ENCODE measurements at places on chromosomes 6 and 20. TPM values are rescaled to one million over a fixed set of nuclear protein-coding genes. Genes with fewer than 3 reads are reported as not detected.

GRCh38 chr6:83055366-83055964 lies 10.2 kb downstream of the UBE3D start:
- DNase-seq, result peak; percentile 70

DNA sequence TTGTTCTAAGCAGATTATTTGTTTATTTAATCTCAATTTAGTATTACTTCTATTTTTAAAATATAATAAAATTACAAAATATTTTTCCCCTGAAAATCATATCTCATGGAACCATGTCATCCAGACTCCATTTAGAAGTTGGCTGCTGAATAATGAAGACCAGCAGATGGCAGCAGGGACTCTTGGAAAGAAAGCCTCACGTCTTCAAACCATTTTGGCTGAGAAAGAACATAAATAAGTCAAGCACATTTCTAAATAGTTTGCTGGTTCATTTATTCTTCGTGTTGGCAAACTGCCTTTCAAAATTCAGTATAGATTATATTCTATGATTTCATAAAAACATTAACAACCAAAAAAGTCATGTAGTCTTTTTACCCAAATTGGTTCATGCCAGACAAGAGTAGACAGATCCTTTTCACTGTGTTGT lies 71.7 kb downstream of the RCAN2 start:
- peak; percentile 84 for DNase-seq

- no peak for DNase-seq
Observed at GRCh38 chr20:35669221-35669620, 4.5 kb upstream of the CPNE1 start.

DNA sequence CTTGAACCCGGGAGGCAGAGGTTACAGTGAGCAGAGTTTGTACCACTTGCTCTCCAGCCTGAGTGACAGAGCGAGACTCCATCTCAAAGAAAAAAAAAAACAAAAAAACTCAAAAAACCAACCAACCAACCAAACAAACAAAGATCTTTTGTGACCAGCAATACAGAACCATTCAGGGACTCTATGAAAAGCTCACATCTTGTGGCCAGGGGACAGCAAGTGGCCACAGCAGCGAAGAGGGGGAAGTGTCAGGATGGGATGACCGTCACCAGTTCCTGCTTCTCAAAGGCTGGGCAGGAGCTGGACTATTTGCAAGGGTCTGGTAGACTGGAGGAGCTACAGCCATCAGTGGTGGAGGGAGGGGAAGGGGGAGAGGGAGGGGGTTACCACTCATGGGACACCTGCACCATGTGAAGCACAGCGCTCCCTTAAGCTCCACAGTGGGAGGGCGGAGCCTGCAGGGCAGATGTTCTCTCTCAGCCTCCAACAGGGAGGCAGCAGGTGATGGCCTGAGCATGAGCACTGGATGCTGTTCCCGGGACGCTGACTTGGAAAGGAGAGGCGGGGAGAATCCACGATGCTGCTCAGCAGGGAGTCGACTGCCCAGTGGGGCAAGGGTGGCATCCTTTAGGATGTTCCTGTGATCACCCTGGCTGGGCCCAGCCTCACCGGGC lies 19.7 kb upstream of the ULBP3 start:
- DNase-seq, result no peak

DNA sequence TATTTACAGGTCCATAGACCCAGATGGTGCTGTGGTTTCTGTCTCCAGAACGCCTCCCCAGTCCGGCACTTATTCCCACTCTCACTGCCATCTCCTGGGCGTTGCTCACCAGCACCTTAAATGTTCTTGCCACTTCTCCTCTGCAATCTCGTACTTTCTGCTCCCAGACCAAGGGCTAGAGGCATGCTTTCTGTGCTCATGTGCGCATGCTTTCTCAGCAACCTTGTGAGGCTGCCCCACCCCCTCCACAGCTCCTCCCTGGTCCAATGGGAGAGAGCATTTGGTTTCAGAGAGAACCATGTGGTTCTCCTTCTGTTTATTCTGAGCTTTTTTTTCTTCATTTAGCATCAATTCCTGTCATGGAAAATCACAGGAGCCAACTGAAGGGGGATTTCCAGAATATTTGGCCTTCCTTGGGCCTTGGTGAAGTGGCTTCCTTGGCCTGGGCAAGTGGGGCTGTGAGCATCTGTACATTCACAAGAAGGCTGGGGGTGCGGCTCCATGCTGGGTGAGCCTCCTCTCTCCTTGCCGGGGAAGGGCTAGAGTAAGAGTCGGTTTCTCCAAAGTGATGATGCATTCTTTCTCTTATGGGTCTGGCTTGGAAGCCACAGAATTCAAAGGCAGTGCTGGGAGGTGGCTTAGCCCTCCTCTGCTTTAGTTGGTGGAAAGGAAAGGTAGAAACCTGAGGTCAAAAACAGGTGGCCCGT lies 66.6 kb downstream of the PHACTR3 start:
- no peak for DNase-seq

DNA sequence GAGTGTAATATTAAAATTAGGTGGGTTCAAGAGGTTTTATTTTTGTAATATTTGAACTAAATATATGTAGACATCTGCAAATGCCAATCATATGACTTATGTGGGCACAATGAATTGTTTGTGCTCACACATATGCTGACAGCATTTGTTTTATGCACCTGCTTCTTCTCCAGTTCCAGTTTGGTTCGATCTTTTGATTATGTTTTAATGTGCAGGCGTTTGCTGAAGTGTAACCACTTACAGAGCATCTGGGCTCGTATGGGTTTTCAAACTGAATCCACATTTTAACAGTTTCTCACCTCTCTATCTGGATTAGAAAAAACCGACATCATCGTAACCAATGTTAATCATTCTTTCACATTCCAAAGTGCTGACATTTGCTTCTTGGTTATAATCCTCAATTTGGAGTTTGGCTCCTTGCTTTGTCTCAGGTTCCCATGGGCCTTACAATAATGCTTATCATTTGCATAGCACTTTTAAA lies 129.1 kb upstream of the SPACA1 start:
- DNase-seq, result no peak

DNA sequence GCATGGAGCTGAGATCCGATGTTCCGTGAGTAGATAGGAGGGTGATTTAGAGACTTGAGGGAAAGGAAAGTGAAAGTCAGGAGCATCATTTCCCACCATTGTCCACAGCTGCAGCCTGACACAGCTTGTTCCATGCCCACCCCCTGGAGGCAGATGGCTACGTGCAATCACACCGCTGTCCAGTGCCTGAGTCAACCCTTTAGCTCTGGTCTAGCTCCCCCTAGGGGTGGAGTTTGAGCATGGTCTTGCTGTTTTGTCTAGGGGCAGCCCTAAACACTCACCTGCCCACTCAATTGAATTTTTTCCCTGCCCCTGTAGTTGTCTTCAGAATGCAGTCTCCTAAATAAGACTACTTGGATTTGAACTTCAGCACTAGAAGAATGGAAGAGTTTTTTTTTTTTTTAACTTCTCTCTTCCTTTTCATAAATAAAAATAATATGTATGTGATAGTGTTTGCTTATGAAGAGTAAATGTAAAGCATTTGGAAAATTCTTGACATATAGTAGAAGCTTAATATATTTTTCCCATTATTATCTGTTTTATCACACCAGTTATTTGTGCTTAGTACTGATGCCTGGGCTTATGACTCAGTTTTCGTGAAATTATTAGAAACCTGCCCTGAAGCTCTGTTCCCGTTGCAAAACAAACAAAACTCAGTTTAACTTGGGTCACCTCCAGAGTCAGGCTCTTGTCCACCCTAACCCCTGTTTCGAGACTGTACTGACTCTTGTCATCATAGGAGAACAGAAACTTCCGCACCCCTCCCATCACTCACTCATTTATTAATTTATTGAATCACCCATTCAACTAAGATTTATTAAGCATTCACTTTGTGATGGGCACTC lies 814.8 kb downstream of the MAFB start:
- DNase-seq, result peak; percentile 88

- DNase-seq, result no peak
Observed at GRCh38 chr20:36572701-36573102, 695 bp upstream of the TGIF2 start.

DNA sequence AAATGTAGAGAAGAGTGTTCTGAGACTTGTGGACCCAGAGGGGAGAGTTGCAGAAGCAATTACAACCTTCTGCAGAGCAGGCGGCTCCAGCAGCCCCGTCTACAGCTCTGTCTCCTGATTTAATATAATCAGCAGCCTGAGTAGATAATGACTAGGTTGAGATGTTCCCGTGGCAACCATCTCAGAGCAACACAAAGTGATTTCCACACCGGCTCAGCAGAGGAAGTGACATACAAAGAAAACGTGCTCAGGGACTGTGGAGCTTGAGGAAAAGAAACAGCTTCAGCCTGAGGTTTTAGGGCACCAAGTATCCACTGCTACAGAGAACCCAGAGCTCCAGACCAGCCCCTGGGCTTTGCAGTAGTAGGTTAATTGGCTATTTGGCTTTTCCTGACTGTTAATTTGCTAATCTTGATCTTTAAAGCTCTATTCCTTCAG lies 136.4 kb downstream of the MTFR2 start:
- peak; percentile 80 for DNase-seq

DNA sequence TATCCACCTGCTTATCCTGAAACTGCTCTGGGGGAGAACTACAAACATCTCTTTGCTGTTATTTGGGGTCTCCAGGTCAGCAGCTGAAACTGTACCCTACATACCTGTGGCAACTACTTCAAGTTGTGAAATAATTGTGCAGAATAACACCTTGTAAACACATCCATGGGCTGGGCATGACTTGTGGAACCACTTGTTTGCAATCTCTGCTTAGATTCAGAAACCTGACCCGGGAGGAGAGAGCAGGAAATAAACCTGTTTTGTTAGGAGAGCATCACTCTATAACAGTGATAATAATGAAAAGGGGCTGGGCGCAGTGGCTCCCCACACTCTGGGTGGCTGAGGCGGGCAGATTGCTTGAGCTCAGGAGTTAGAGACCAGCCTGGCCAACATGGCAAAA lies 183.1 kb downstream of the NFATC2 start:
- no peak for DNase-seq

DNA sequence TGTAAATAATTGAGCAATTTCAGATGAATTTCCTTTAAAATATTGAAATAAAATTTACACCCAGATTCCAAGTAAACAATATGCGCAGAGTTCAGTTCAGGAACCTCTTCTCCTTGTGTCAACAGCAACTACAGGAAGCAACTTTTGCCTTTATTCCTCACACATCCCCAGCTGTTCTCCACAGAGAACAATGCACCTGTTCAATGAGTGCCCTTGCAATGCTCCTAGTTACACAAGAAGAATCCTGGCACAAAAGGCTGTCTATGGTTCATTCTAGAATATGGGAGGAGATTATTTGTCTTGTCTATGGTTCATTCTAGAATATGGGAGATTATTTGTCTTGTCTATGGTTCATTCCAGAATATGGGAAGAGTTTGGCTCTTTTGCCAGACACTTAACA lies 454.9 kb downstream of the BTBD3 start:
- DNase-seq, result no peak

DNA sequence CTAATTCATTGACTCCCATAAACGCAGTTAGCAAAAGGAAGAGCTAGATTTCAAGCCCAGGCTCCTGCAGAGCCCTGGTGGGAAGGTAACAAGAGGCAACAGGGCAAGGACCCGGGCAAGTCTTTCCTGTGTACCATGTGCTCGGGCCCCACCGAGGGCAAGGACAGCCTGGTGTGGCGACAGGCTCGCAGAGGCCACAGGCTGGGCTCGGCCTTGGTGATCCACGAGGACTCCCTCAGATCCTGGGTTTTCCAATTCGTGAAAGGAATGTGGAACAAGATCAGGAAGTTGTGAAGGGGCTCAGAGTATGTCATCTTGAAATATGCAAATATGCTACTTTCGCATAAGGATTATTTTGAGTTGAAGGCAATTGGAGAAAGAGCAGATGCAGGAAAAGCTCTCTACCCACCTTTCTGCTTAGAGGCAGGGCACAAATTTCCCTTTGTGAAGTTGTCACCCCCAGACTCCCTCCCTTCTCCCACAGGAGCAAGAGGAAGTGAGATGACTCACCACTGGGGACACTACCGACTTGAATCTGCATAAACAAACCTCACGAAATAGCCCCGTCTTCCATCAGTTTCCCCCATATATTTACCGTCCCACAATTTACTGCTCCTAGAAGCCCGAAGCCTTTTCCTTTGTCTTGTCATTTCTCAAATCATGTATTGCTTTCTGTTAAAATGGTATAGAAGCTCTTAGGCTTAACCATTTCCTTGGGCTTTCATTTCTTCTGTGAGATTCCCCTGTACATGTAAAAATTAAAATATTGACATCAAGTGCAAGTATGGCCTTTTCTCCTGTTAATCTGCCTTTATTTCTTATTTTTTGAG lies 79.0 kb downstream of the PSMG4 start:
- no peak for DNase-seq

DNA sequence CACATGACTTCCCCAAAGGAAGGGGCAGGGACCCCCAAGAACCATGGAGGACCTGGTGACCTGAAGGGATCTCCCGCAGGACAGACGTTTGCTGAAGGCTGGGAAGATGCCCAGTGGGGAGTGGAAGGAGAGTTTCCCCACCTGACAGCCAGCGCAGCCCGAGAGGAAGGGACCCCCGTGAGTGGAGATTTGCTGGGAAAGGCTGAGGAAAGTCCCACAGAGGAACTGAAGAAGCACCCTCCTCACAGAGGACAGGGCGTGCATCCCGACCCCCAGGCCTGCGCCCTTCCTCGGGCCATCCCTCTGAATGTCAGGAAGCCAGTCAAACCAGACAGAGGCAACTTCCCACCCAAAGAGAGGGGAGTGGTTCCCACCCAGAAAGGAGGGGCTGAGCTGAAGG lies 29.6 kb upstream of the AAR2 start:
- DNase-seq, result no peak

AKAP12 gene
- 196 TPM for total RNA-seq

PAK5 gene
- total RNA-seq, result not detected

EDN3 gene
- not detected for total RNA-seq

NRSN1 gene
- not detected for total RNA-seq

AIF1 gene
- total RNA-seq, result not detected

NMBR gene
- not detected for total RNA-seq

C6orf141 gene
- total RNA-seq, result 5.7 TPM

Measured in fibroblast of the aortic adventitia (primary cell).